AG04450 (cell line): ENCODE measurements at places on chromosomes 12 and 14. TPM values are rescaled to one million over a fixed set of nuclear protein-coding genes. Genes with fewer than 3 reads are reported as not detected.

Gene PWP1
- 85.4 and 115 TPM in 2 replicates for polyA plus RNA-seq

DNA sequence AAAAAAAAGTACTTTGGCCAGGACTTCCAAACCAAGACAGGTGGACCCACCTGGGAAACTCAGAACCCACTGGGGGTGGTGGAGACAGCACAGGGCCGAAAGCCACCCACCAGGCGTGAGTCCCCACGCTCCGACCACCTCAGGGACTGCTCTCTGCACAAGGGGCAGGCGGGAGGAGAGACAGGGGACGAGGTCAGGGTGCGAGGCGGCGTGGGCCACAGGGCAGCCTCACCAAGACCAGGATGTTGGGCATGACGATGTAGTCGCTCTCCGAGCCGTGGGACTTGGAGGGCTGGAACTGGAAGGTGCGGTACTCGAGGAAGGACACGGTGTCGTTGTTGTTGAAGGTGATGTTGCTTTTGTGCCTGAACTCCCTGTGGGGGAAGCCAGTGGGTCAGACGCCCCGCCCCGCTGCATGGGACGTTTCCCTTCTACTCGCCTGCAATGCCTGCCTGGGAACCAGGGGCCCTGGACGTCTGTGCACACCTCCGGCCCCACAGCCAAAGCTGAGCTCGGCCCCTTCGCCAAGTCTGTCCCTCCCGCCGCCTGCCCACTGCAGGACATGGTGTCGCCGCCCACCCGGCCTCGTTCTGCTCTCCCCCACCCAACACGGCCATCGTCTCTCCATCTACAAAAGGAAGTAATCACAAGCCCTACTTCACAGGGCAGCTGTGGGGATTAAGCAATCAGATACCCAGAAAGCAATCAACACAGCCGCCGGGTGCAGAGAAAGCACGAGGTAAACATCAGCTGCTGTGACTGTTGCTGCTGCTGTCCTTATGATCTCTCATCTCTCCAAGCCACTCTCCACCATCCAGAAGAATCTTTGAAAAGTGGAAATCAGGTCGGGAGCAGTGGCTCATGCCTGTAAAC, 48.7 kb downstream of the SCARB1 start:
- DNase-seq: no peak

- no peak for DNase-seq
Observed at GRCh38 chr12:86613311-86613710, 357.1 kb upstream of the MGAT4C start.

Gene SLCO1B3
- not detected in 2 replicates for polyA plus RNA-seq

Gene TIMM9
- 22.0 and 26.8 TPM in 2 replicates for polyA plus RNA-seq

DNA sequence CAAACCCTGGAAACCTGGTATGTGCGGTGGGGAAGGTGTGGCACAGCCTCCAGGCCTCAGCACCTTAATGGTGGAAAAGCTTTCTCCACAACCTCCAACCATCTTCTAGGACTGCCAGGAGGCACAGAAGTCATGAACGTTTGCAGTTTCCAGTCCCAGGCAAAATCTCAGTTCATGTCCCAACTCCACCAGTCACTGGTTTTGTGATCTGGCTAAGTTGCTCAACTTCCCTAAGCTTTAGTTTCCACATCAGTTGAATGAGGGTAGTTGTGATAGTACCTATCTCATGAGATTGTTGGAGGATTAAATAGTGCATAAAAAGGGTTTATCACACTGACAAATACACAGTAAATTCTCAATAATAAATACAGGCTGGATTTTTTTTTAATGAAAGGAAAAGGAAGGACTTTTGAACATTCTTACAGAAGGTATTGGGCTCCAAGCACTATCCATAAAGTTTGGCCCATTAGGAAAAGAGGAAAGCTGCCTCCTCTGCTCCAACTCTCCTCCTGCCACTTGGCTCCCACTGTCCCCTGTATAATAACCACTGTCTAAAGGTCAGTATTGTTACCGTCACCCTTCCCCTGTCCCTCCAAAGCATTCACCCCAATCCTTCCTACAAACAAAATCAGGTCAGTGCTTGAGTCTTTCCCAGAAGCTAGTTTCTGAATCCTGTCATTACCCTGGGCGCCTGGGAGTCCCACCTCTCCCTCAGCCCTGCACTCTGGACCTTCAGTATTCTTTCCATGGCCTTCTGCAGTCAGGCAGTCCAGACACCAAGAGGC, 6.3 kb downstream of the PCK2 start:
- no peak for DNase-seq

- no peak for DNase-seq
Observed at GRCh38 chr14:41154143-41154807, 452.4 kb upstream of the LRFN5 start.

Gene SOX5
- polyA plus RNA-seq: 6.7 and 7.5 TPM in 2 replicates

- no peak for DNase-seq
Observed at GRCh38 chr14:75991753-75992152, 6.2 kb downstream of the IFT43 start.

- DNase-seq: no peak
Observed at GRCh38 chr14:51548187-51548586, 103.5 kb upstream of the FRMD6 start.

DNA sequence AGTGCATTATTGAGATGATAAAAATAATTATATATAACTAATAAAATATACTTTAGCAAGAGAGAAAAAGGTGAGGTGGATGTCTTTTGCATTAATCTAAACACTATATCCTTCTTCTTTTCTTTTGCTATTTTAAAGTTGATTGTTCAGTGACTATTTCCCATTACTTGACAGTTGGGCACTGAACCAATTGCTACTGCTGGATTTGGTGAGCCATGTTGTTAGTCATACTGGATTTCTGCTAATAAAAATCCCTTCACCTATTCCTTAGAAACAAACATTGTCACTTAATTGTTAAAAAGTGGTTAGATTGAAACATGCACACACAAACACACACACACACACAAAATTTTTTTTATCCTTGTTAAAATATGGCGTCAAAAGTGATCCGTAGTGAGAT, 251.6 kb upstream of the ALG10 start:
- no peak for DNase-seq

GRCh38 chr12:124231980-124232653, 62.8 kb upstream of the RFLNA start:
- DNase-seq: no peak

Gene TMEM253
- 0.21 TPM in 2 replicates for polyA plus RNA-seq

DNA sequence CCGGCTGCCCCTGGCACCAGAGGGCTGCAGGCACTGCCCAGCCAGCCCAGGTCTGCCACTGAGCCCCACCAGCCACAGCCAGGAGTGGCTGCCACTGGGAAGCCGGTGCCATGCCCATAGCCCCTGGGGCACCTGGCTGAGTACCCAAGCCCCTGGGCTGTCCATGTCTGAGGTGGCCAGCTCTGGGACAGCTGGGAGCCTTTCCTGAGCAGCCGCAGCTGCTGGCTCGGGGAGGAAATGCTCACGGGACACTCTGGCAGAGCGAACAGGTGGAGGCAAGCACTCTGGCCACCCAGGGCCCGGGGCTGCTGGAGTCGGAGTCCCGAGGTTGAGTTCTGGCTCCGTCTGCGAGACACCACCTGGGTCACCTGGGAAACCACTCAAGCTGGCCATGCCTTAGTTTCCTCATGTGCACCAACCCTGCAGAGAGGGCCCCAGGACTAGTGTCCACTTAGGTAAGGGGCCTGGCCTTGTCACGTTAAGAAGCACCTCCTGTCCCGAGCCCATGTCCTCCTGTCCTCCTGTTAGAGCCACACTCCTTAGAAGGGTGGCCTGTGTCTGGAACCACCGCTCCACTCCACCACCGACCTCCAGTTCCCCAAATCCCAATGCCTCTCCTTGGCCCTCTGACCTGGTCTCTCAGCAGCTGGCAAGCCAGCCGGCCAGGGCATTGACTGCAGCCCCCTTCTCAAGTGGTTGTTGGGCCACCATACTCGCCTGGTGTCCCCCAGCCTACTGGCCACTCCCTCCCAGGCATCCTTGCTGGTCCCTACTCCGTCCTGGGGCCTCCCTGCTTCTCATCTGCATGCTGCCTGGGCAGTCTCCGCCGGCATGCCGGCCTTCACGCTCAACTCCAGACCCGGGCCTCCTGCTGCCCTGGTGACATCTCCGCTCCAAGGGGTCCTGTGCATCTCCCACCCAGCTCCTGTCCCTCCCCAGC, 45.3 kb downstream of the BEGAIN start:
- no peak for DNase-seq

Gene SYCP3
- 0.06 TPM in 2 replicates for polyA plus RNA-seq

GRCh38 chr12:77122236-77122635, 56.9 kb upstream of the E2F7 start:
- peak; percentile 76 for DNase-seq

DNA sequence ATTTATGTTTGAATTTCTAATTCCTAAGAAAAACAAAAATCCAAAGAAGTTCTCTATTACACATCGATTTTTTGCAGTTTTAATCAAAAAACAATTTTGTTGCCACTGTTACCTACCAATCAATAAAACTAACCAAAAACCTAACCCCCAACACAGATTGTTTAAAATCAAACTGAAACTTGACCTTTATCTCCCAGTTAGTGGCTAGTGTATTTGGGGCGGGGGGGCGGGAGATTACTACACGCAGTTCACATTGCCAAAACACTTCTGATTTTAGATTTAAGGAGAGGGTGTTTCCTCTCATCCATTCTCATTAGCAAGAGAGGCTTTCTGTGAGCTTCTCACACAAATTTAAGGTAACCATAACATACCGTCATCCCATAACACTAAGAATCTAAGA, 6.4 kb downstream of the CDC42BPB start:
- DNase-seq: no peak

DNA sequence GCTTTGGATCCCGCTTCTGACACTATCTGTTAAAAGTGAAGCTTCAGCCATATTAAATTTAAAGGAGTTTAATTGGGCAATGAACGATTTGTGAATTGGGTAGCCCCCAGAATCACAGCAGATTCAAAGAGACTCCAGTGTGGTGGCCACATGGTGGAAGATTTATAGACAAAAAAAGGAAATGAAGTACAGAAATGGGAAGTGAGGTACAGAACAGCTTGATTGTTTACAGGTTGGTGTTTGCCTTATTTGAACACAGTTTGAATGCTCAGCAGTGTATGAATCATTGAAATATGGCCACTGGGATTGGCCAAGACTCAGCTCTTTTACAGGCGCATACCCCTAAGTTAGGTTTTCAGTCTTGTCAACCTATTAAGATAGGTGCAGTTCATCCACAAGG, 21.9 kb downstream of the CCDC91 start:
- no peak for DNase-seq

DNA sequence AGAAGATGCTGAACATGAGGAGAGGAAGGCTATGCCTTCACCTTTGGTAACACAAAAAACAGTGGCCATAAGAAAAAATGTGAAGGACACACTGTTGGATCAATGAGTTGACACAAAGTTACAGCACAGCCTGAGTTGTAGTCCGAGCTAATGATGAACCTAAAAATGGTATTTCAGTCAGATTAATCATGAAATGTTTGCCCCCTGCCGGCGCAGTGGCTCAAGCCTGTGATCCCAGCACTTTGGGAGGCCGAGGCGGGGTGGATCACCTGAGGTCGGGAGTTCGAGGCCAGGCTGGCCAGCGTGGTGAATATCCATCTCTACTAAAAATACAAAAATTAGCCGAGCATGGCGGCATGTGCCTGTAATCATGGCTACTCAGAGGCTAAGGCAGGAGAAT, 1.3 kb upstream of the CAPRIN2 start:
- DNase-seq: no peak

DNA sequence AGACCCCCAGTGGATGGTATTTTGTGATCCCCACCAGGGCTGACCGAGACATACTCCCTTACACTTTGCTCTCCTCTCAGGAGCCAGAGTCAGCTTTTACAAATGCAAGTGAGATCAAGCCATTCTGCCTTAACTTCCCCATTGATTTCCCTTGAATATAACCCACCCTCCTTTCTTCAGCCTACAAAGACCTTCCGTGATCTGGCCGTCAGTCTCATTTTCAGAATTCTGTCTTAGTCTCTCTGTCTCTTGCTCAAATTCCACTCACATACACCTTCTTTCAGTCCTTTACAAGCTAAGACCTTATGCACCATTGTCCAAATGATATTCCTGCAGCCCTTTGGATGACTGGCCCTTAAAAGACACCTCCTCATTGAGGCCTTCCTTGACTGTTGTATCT, 39.0 kb upstream of the ELK3 start:
- no peak for DNase-seq

GRCh38 chr14:93369713-93370266, 22.8 kb downstream of the COX8C start:
- no peak for DNase-seq
